ENCODE measurements at places on chromosomes 7 and 10. TPM values are rescaled to one million over a fixed set of nuclear protein-coding genes. Genes with fewer than 3 reads are reported as not detected.

Gene ERVW-1
- total RNA-seq = not detected

Gene RNF148
- 10.9 TPM for total RNA-seq

Gene CALHM1
- total RNA-seq = not detected

Gene HOGA1
- 0.39 TPM for total RNA-seq

Gene GSTO2
- 7.2 TPM for total RNA-seq

Gene TET1
- total RNA-seq = 1.1 TPM

Gene CYP26C1
- 0.37 TPM for total RNA-seq

Gene CCL24
- not detected for total RNA-seq

Gene STOX1
- total RNA-seq = 1.6 TPM

Gene MRLN
- not detected for total RNA-seq

Gene MARCHF5
- total RNA-seq = 12.3 TPM

Gene NRCAM
- total RNA-seq = 23.0 TPM

Gene MEIG1
- 2.0 TPM for total RNA-seq

Gene PAPSS2
- 127 TPM for total RNA-seq

Gene SLC16A9
- total RNA-seq = 1.1 TPM

Gene SLC26A3
- 5.4 TPM for total RNA-seq

Gene KMT2E
- 182 TPM for total RNA-seq
